ENCODE measurements at places on chromosomes 11 and 22.
A peak's percentile ranks its signal among the peaks of the same experiment; 100 is the strongest.

- peak; percentile 77 for DNase-seq
These were observed 201.2 kb upstream of the E2F8 start for GRCh38 chr11:19441752-19442553.

DNA sequence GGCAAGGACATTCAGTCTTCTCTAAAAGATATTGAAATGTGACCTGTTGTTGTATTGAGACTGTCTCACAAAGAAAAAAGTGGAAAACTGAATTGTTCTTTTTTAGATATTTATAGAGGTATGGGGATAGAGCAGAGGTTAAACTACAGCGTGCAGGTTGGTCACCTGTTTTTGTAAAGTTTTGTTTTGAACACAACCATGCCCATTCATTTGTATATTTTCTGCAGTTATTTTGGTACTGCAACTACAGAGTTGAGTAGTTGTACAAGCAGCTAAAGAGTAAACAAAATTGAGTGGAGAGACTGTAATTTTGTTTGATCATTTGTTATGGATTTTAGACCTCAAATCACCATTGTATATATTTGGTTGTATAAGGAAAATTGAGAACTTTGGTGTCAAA, 11.3 kb downstream of the EED start:
- no peak for DNase-seq

DNA sequence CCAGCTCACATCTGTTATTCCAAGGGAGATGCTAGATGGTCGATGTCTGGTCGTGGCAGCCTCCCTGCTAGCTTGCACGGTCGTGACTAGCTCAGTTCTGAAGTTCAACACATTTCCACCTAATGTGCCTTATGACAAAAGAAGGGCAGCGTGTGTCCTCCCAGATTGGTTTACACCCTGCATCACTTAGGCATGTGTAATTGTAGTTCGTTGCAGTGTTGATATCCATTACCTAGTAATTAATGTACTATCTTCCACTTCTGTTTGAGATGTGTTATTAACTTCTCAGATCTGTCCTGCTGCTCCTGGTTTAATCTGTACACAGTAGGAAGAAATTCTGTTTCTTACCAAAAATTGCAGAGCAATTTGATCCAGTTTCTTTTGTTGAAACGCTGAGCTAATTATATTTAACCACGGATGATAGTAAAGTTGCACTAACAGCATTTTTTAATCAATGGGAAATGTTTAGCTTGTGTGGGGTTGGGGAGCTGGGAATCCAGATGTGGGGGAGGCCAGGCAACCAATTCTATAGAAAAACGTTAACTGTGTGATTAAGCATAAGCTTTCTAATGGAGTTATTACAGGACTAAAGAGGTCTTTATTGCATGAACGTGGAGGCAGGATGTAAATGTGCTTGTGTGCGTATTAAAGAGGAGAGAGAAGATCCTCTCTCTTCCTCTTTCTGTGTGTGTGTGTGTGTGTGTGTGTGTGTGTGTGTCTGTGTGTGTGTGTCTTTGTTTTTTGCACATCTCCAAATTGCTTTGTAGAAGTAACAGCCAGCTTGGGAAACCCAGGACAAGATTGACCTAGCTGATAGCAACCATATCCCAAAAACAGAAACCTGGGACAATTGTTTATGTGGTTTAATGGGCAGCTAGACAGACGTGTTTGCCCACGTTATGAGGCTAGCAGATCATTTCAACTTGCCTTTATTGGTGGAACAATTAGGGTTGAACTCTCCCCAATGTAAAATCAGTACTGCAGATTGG, 145.7 kb upstream of the TTC12 start:
- no peak for DNase-seq

DNA sequence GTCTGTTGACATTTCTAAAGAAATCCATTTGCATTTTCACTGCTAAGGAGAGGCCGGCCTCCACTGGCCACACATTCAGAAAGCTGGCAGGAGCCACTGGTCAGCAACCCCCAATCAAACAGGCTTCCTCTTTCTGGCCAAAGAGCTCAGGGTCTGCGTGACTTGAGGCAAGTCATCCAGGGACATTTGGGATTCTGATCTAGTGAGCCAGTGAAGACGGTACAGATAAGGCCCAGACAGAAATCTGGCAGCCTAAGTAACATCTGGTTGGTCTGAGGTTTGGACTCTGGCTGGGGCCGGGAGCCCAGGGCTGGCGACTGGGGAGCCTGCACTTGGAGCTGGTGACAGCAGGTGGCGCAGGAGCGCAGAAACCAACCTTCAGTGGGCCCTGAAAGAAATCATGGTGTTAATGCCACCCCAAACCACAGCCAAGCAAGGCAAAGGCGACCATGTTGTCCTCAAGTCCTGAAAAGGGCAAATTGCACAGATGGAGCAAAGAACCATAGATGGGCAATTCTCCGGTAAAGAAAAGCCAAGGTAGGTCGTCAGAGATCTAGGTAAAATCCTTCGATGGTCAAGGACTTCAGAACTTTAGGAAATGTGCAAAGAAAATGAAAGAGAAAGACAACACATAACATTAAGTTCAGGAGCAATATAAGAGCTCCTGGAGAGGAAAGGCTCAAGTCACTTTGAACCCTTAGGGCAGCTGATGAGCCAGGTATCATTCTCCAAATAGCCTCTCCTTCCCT, 99.4 kb upstream of the BLID start:
- DNase-seq = peak; percentile 54

DNA sequence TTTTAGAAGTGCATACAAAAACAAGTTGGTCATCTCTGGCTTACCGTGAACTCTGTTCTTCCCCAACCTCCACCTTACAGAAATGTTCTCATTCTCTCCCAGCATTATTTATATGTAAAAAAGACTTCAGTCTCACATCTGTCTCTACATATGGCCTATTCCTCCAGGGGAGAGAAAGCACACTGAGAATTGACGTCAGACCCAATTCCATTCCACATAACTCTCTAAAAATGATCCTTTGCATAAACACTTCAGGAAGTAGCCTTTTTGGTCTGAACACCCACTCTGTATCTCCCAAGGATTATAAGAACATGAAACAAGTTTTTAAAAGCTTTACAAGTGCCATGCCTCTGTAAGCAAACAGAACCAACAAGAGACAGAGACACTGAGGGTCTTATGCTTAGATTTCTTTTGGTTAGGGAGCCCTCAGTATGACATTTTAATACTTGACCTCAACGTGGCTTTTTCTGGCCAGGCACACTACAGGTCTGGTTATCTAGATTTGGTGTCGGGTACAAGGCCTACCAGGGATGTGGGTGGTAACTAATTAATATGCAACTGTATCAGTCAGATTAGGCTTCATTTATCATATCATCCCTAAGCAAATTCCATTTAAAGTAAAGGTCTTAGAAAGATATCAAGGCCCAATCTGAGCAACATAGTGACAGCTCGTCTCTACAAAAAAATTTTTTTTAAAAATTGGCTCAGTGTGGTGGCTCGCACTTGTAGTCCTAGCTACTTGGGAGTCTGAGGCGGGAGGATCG, 48.5 kb upstream of the PPP2R1B start:
- no peak for DNase-seq

- DNase-seq = no peak
These were observed 94.4 kb upstream of the HORMAD2 start for GRCh38 chr22:29985912-29986311.

DNA sequence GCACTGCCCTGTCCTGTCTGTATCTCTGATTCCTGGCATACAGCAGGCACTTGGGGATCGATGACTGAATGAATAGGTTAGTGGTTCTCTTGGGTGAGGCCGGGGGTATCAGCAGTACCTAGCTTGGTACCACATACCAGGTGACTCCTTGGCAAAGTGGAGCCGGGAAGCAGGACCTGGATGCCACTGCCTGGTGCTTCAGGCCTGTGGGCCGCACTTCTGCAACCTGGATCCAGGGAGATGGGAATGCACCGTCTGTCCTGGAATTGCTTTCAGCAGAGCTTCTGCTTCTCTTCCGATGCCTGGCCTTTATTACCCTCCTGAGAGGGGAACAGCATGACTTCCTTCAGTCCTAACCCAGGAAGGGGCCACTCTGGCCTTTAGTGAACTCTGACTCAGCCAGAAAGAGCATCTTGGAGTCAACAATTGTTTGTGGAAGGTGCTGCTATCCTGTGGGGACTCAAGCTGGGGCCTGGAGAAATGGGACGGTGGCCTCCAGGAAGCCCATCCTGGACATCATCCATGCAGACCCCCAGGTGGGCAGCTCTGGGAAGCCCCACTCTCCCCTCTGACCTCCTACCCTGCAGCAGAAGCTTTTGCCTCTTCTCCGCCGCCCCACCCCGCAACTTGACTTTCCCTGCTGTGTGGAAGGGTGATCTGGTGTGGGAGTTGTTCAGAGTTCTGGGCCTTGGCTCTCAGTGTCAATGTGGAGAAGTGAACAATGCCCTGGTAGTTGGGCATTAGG, 5.1 kb downstream of the CD82 start:
- no peak for DNase-seq

- DNase-seq = no peak
These were observed 13.2 kb downstream of the BBS1 start for GRCh38 chr11:66523611-66524010.

- DNase-seq = peak; percentile 41
These were observed 51.5 kb upstream of the GAL start for GRCh38 chr11:68632802-68633201.

DNA sequence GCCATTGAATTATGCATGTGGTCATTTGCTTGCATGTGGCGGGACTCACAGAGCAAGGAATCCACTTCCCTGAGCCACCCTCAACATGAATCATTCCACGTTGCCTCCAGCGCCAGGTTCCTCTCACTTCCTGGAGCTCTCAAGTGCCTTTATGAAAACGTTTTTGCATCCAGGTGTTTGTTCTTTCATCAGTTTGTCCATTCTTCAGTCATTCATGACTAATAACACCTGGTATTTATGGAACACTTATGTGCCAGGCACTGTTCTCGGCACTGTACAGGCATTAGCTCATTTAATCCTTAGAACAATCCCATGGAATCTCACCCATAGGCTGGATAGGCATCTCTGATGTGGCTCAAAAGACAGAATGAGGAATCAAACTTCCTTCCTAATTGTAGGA, 256.1 kb upstream of the SYN3 start:
- DNase-seq = no peak

DNA sequence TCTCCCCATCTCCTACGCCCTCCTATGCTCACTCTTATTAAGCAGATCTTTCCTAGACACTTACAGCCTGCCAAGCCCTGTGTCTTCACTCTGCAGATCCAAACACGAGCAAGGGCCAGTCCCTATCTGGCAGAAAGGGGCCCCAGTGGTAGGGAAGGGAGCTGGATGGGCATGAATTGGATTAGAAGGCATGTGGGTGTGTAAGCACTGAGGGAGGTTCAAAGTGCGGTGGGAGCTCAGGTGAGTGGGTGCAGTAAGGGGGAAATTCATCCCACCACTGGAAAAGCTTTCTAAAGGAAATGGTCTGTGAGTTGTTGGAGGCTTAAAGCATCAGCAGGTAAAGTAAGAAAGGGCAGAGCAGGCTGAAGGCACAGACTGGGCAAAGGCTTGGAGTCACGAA, 5.5 kb downstream of the TMEM132A start:
- no peak for DNase-seq

GRCh38 chr11:130710497-130711012, 205.7 kb downstream of the SNX19 start:
- DNase-seq = no peak

- no peak for DNase-seq
These were observed 611.9 kb downstream of the TBC1D22A start for GRCh38 chr22:47374273-47374771.

GRCh38 chr11:35852056-35852455, 91.8 kb upstream of the LDLRAD3 start:
- no peak for DNase-seq

GRCh38 chr11:65026810-65027209, 429 bp upstream of the SNX15 start:
- DNase-seq = no peak

GRCh38 chr11:127013550-127013949, 13.0 kb upstream of the KIRREL3 start:
- DNase-seq = no peak

GRCh38 chr11:115065830-115066664, 387.7 kb downstream of the NXPE2 start:
- DNase-seq = no peak

DNA sequence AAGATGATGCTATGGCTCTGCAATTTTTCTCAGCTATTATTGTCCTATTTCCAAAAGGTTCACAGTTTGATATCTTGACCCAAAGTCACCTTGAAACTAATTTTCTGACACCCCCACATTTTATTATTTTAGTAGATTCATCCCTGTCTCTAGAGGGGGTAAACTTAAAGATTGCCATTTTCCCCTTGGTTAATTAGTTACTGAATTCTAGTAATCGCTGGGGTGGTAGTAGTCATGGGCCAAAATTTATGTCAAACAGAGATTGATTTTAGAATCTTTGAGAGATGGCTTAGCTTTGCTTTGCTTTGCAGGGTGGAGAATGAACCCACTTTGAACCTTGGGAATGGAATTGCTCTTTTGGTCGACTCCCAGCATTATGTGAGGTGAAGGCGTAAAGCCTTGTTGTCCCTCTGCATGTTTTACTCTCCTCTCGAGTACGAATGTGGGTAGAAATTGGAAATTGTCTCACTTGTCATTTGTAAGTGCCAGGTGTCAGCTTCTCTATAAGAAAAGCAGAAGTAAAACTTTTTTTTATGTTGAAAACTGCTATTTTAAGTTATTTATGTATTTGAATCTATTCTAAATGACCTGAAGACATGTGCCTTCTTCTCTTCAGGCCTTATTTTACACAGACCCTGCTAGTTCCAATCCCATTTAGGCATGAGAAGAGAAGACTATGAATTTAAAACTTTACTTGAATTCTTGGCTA, 42.4 kb upstream of the RCE1 start:
- DNase-seq = no peak

DNA sequence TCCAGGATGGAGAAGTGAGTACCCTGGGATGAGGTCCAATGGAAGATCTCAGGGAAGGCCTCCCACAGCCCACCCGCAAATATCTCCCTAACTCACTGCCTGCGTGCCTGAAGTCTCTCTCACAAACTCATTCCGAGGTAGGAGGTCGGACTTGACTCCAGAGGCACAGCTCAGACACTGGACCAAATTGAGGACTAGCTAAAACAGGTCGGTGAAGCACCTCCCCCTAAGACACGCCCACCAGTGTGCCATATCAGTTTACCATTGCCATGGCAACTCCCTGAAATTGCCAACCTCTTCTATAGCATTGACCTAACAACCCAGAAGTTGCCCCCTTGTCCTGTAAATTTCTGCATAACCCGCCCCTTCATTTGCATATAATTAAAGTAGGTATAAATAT, 17.5 kb downstream of the RPL3 start:
- DNase-seq = no peak

DNA sequence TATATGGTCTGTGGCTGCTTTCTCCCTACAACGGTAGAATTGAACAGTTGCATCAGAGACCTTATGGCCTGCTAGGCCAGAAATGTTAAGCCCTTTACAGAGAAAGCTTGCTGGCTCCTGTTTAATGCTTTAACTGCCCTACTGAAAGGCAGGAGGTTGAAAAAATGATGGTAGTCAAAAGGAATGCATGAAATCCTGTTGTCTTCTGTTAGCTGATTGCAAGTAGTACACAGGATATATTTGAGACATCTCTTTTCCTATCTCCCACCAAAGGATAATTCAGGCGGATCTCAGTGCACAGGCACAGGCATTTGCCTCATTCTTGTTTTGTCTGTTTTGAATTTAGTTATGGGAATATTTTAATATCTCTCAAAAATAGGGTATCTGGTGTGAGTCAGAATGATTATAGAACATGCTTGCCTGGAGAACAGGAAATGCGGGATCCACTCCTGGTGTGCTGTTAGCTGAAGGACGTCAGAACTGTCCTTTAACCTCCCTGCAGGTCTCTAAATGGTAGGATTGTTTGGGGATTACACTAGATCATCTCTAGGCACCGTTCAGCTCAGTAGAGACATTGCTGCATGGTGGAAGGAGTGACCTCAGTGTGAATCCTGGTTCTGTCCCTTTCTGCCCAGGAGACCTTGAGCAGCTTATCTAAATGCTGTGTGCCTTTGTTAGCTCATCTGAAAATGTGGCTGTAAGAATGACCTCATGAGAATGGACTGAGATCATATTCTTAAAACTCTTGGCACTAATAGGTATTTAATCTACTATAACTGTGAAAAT, 49.5 kb downstream of the PACS1 start:
- DNase-seq = peak; percentile 11

Measured in activated T-cell treated with anti-CD3 and anti-CD28 coated beads, Interleukin-2, amount 50 U/mL, for 48 hours (primary cell).